Liver (tissue), 10 donors: ENCODE measurements at places on chromosomes 5 and 9.

DNA sequence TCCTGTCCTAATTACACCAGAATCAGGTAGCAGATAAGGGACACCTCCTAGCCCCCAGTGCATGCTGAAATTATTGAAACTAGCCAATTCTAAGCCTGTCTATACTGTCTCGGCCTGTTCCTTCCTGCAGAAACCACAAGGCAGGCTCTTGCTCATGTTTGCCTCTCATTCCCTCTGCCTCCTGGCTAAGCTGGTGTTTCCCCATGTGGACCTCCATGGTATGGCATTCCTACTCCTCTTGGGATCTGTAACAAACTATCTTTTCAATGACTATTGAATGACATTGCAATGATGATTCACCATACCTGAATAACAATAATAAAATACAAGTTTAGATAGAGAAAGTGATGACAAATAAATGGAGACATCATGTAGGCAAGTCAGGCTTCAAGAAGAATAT, 35.6 kb upstream of the ADAMTS16 start:
- DNase-seq: no peak

GRCh38 chr5:32278406-32278805, 34.3 kb downstream of the MTMR12 start:
- DNase-seq: no peak

DNA sequence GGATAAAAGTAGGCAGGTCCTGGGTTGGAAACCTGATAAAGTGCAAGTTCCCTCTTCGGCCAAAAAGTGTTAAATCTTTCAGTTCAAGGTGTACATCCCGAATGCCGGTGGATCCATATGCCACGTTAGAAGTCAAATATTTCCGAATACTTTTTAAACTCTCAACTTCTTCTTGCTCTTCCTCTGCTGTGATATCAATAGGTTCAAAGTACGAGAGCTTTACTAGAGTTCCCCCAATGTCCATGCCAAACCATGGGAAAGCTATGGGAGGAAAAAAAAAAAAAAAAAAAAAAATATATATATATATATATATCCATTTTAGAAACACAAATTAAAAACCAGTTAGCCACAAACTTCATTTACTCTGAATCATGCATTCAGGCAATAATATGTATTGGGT, 10.4 kb downstream of the PANK3 start:
- no peak for DNase-seq

- DNase-seq: no peak
Observed at GRCh38 chr5:167389537-167389936, 901.9 kb upstream of the WWC1 start.

DNA sequence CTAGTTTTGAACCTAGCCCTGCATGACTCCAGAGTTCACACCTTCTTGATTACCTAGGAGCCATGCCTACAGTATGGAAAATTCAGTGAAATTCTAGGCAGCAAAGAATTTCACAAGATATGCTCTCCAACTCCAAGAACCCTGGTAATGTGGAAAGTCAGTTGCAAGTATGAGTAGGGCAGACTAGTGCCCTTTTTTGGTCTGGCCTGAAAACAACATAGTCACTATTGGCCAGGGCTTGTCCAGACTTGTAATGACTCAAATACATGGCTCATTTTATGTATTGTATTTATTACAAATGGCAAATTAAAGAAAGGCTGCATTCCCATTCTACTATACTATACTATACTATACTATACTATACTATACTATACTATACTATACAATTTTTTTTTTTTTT, 160.4 kb downstream of the ESM1 start:
- DNase-seq: no peak

GRCh38 chr9:96141666-96142065, 160.3 kb downstream of the HSD17B3 start:
- DNase-seq: no peak

DNA sequence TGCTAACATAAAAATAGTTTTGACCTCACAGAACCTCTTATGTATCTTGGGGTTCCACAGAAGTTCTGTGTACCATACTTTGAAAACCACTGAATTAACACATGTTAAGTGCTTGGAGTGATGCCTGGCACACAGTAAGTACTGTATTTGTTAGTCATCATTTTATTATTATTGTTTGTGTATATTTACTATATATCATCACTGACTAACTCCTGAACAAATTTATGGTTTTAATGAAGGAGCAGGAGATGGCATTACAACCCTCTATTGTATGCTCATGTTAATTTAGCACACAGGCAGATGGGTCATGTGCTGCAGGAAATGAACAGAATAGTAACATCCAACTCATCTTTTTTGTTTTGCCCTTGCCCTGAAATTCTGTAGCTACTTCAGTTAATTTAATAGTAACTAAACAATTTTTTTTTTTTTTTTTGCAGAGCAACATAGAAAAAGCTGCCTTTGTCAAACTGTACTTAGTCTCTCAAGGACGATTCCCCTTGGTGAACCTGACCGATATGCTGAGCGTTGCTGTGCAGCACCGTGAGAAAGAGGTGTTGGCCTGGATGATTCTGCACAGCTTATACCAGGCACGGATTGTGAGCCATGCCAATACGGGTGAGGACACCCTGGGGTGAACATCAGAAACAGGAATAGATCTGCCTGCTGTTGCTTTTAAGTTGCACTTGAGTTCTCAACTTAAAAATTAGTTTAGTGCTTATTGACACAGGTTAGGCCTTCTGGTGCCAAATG, 45.4 kb downstream of the HACD4 start:
- DNase-seq: no peak

- DNase-seq: no peak
Observed at GRCh38 chr9:124894741-124895170, 32.8 kb downstream of the ARPC5L start.

- DNase-seq: no peak
Observed at GRCh38 chr5:95810305-95811125, 12.0 kb downstream of the GLRX start.

DNA sequence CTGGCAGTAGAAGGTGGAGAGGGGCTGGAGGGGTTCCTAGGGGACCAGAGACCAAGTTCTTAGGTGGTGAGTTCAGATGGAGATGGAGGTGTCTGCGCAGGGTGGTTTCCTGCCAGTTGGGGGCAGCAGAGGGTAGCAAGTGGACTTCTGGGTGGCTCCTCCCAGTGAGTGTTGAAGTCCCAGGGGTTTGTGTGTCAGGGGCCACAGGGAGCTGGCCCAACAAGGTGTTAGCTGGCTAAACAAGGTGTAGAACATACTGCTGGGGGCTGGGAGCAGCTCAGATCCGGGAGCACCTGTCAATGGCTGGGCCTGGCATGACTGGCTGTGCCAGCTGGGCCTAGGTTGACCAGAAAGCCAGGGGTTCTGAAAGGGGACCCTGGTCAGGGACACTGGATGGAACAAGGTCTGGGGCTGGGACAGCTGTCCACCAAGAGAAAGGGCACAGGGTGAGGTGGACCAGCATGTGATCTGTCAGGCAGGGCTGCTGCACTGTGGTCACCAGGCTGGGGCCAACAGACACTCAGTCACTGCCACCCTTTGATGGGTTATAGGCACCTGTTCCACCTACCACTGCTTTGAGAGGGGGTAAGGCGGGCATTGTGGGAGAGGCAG, 35.6 kb downstream of the DAB2IP start:
- DNase-seq: peak; percentile 86

DNA sequence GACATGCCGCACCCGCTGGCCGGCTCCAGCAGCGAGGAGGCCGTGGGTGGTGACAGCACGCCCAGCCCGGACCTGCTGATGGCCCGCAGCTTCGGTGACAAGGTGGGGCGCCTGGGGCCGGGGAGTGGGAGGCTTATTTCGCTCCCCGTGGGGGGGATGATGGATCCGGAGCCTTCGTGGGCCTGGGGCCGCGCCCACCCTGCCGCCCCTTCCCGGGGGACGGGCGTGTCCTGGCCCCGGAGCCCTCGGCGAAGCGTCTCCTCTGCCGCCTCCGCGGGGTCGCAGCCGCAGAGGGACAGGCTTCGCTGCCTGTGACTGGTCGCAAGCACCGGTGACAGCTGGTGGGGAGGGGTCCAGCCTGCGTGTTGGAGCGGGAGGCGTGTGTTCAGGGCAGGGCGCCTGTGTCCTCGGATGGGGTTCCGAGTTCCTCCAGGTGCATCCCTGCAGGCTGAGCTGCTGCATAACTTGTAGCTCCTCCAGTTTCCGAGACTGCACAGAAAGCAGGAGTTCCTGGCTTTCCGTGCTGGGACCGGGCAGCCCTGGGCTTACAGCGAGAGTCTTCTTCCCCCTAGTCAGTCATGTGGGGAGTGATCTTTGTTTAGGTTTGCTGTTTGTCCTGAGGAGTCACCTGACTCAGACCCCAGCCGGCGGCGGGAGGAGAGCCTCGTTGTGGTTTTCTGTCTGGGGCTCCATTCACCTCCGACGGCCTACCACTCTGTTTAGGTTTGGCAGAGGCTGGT, 666 bp downstream of the SNX30 start:
- peak; percentile 61 for DNase-seq

DNA sequence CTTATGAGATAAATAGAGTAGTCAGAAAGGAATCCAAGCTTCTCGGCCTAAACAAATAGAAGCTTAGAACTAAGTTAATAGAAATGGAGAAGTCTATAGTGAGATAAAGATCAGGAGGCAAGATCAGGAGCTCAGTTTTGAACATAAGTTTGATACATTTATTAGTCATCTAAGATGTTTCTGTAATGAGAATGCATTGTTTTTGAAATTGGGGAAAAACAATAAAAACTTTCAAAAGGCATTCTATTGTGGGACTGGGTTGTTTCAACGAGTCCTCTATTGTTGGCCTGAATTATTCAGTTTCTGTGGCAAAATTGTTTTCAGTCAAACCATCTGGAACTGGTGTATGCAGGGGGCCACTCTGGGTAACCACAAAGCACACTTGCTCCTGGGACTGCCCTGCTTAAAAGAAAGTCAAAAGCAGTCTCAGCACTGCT, 181.0 kb upstream of the CLINT1 start:
- no peak for DNase-seq

GRCh38 chr9:88716596-88717290, 181.8 kb downstream of the NXNL2 start:
- no peak for DNase-seq

- DNase-seq: no peak
Observed at GRCh38 chr9:28707616-28708015, 1134.3 kb upstream of the C9orf72 start.

- no peak for DNase-seq
Observed at GRCh38 chr5:76763136-76763535, 47.2 kb downstream of the F2R start.

DNA sequence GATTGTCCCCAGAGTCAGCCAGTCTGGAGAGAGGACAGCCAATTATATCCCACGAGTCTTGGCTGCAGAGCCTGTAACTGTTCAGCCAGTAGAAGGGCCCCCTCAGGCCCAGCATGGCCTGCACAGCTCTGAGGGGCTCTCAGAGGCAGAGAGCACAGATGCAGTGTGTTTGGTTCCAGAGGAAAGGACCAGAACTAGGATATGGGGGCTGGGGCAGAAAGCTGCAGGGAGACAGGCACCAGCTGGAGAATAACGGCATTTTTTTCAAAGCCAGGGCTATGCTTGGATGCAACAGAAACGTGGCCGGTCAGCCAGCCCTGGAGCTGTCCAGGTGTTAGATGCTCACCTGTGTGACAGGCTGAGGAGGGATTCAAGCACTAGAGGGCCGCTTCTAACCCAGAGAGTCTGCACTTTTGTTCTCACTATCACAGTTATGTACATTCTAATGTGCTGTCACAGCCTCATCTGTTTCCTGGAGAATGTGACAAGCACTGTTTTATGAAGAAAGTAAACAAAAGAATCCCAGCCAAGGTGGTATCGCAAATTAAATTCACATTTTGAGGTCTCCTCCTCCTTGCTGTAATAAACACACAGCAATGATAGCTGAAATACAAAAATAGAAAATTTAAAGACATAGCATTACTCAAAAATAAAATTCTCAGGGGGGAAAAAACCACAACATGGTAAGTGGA, 96.5 kb downstream of the GABBR2 start:
- no peak for DNase-seq

GRCh38 chr9:14690948-14691730, 2.1 kb downstream of the ZDHHC21 start:
- no peak for DNase-seq

GRCh38 chr9:87816036-87816435, 66.6 kb upstream of the SPATA31E1 start:
- no peak for DNase-seq

GRCh38 chr5:72653586-72653985, 146.4 kb upstream of the ZNF366 start:
- no peak for DNase-seq

DNA sequence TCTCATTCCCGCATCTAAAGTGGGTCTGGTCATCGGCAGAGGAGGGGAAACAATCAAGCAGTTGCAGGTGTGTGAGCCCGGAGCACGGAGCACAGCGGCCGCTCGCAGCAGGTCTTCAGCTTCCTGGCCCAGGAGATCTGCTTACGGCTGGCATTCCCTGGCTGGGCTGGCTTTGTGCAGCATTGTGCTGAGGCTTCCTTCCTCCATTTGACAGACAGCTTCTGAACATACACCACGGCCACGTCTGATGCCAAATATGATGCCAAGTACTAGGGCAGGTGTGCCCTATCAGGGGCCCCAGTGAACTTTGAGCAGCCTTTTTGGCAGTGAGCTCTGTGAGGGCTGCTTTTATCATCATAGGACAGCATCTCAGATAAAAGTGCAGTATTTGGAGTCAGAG, 37.1 kb downstream of the FUBP3 start:
- no peak for DNase-seq

GRCh38 chr5:81482595-81482994, 88.7 kb upstream of the ACOT12 start:
- DNase-seq: no peak

- DNase-seq: no peak
Observed at GRCh38 chr5:150774145-150774544, 4.4 kb upstream of the SMIM3 start.

DNA sequence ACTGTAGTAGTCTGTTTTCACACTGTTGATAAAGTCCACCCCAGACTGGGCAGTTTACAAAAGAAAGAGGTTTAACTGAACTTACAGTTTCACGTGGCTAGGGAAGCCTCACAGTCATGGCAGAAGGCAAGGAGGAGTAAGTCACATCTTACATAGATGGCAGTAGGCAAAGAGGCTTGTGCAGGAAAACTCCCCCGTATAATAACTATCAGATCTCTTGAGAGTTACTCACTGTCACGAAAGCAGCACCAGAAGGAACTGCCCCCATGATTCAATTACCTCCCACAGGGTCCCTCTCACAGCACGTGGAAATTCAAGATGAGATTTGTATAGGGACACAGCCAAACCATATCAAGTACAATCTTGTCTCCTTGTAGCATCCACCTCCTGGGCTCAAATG, 21.1 kb downstream of the PARP8 start:
- no peak for DNase-seq

GRCh38 chr5:145701404-145701803, 133.7 kb downstream of the PRELID2 start:
- no peak for DNase-seq

- DNase-seq: no peak
Observed at GRCh38 chr9:91415290-91415689, 8.3 kb downstream of the NFIL3 start.

GRCh38 chr5:151123897-151124751, 33.5 kb downstream of the ANXA6 start:
- no peak for DNase-seq

GRCh38 chr5:172410662-172411483, 43.5 kb downstream of the SH3PXD2B start:
- no peak for DNase-seq
